ENCODE measurements at places on chromosomes 11 and 22.

DNA sequence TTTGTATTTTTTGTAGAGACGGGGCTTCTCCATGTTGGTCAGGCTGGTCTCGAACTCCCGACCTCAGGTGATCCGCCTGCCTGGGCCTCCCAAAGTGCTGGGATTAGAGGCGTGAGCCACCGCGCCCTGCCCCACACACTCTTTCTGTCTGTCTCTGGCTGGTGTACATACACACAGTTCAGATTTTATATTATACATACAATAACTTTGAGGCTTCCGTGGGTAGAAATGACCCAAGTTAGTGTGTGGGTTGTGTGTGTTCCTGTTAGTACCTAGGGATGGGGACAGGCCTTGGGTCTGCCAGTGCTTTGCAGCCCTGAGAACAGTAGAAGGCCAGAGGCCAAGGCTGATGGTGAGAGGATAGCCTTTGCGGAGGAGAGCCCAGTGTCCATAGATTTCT is 2.8 kb downstream of the ZBTB16 start:
- DNase-seq: no peak

GRCh38 chr11:128540469-128540868 is 46.9 kb downstream of the ETS1 start:
- DNase-seq: no peak

- peak; percentile 89 for DNase-seq
These were observed 94.0 kb upstream of the APOA1 start for GRCh38 chr11:116931206-116931953.

DNA sequence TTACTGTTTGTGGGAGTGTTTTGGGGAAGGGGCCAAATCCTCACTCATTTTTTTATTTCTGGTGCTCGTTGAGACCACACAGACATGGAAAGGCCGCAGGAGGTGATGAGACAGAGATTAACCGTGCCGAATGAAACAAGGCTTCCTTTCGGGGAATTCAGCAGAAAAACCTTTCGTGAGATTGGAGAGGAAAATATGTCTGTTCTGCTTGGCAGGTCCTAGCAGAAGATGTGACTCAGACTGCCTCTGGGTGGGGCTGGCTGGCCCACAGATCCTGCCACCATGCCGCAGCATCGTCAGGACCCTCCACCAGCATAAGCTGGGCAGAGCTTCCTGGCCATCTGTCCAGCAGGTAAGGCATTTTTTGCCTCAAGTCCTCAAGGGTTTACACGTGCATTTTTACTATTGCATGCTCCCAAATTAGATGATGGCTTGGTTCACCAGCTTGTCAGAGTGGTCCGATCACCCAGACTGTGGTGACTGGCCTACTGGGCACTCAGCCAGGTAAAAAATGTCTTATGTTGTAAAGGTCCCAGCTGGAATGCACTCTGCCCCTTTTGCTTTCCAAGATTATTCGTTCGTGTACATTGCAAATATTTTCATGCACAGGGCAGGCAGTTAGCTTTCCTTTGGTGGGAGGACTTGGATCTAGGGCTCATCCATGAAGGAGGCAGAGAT is 1.5 kb downstream of the DDB2 start:
- DNase-seq: peak; percentile 86

GRCh38 chr22:26617271-26618199 is at the start of gene CRYBB1:
Gene CRYBB1, minus strand, starts transcription at chr22:26618027. Its CDS starts 1,708 bp downstream, at chr22:26616319.
- no peak for DNase-seq

- DNase-seq: no peak
These were observed 17.3 kb upstream of the PANX2 start for GRCh38 chr22:50153056-50153755.

GRCh38 chr11:119248750-119249670 is 42.9 kb downstream of the CBL start:
- DNase-seq: no peak

DNA sequence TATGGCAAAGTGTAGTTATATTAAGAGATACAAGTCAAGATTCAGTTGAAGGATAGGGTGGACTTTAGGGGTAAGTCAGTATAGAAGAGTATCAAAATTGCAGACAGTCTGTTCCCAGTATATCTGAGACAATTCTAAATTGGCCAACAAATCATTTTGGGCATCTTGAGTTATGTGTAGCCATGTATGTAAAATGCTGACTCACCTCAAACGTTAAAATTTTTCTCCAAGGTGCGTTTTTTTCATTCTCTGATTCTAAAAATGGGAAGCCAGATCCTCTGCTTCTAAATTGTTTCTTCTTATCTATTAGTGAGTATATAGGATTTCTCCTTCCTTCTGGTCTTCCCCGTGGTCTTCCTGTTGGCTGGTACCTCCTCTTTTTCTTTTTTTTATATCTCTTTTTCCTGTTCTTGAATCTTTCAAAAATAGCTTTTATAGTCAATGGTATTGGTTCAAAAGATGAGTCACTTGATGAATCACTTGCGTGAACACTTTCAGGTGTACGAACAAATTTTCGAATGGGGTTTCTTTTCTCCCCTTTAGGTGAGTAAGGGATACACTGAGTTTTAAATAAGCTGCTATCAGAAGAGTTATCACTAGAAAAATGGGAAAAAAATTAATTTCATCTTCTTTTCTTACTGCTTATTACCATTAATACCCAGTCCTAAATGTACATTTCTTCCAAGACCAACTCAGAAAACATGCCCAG is 3.2 kb downstream of the TAF1D start:
- DNase-seq: peak; percentile 68

DNA sequence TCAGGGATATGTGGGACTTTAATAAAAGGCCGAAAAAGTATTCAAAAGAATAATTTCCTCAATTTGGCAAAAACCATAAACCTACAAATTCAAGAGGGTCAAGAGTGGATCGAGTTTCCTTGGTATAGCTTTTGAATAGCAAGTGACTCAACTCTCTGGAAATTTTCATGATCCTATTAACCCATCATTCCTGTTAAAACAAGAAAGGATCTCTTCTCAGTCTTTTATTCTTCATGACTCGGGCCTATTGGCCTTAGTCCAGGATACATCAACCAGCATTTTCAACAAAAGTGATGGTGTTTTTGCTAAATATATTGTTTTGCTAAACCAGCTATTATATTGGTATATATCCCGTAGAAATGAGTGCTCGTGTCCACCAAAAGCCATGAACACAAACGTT is 110.3 kb downstream of the ATXN10 start:
- no peak for DNase-seq

DNA sequence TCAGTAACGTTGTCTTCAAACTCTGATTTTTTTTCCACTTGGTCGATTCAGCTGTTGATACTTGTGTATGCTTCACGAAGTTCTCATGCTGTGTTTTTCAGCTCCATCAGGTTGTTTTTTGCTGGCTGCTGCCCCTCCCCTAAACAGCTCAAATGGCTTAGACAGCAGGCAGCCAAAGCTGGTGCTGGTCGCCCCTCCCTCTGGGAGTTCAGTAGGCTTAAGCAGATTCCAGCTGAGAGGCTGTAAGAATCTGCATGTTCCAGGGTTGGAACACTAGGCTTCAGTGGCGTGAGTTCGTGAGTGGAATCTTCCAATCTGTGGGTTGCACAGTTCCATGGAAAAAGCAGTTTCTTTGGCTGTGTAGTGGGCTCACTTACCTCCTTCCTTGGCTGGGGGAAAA is 10.3 kb upstream of the FIBIN start:
- no peak for DNase-seq

DNA sequence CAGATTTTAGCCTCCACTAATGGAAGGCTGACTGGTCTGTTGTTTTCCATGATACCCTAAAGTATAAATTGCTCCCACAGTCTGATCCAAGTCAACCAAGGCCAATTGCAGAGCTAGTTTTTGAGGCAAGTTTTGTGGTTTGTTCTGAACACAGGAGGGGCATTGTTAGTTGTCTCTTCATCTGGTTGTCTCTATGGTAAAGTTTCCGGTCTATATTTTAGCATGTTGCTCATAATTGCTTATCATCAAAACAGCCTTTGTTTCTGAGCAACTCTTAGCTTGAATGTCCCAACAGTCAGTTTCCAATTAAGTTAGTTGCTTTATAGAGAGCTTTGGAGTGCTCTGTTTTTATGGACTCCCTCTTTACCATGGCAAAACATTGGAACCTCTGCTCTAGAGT is 217.6 kb upstream of the CARD18 start:
- no peak for DNase-seq

- peak; percentile 47 for DNase-seq
These were observed at the start of gene TRPM5 for GRCh38 chr11:2443881-2444820. Gene TRPM5, minus strand, starts transcription at chr11:2444514. Its CDS starts 21,478 bp downstream, at chr11:2423036.

- DNase-seq: no peak
These were observed 53.9 kb downstream of the CTNND1 start for GRCh38 chr11:57815476-57815875.

DNA sequence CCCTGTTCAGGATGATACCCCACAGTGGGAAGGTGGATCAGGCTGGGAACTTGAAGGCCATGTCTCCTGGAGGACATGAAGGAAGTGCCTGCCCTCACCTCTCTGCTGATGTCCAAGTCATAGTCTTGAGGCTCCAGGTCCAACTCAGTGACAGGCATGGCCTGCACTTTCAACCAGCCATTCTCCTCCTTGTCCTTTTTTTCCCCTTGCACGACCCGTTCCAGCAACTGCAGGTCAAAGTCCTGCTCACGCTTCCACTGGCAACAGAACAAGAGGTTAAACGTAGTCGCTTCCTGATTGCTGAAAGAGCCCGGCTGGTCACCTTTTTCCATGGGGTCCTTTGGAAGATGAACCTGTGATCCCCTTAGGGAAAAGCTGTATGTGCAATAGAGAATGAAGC is 47.7 kb downstream of the C11orf58 start:
- no peak for DNase-seq

- DNase-seq: no peak
These were observed 265.8 kb downstream of the BUD13 start for GRCh38 chr11:116507016-116507415.

DNA sequence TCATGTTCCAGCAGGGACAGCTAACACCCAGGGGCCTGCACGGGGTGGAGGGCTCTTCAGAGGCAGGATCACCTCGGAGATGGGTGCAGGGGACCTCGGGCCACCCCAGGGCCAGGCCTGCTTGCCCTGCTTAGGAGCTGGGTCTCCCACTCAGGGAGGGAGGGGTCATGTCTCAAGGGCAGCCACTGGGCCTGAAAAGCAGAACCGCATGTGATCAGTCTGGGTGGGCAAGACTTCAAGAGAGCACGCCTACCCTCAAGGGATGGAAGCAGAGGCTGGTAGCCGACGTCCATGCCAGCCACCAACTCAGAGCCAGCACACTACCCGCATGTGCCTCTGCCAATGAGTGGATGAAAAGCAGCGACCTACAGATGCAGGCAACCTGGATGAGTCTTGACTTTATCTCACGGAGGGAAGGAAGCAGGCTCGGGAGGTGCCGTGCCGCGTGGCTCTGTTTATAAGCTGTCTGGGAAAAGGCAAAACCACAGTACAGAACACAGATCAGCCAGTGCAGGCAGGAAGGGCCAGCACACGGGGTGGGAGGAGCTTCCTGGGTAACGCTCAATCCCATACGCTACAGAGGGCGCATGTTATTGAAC is 16.0 kb downstream of the TBX1 start:
- no peak for DNase-seq

DNA sequence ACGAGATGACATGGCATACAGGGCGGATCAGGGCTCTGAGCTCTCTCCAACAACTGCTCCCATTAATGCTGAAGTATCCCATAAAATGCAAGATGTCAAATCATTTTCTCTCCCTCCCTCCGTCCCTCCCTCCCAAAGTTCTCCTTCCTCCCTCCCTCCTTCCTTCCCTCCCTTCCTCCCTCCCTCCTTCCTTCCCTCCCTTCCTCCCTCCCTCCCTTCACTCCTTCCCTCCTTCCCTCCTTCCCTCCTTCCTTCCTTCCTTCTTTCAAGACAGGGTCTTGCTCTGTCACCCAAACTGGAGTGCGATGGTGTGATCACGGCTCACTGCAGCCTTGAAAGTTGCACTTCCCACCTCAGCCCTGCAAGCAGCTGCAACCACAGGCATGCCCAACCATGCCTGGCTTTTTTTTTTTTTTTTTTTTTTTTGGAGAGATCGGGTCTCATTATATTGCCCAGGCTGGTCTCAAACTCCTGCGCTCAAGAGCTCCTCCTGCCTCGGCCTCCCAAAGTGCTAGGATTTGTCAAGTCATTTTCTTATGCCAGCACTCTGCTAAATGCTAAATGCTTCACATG is 38.2 kb downstream of the TXN2 start:
- no peak for DNase-seq

Measured in CD4-positive, alpha-beta T cell treated with Interleukin-4 for 4 hours (primary cell).